Activated CD4-positive, alpha-beta T cell treated with anti-CD3 and anti-CD28 coated beads, Interleukin-2, amount 10 ng/mL, durations not matched to agents 24 days and 14 days (primary cell): ENCODE measurements at places on chromosomes 3 and 15. TPM values are rescaled to one million over a fixed set of nuclear protein-coding genes. Genes with fewer than 3 reads are reported as not detected.

The FBXO40 gene
- not detected in 2 replicates for total RNA-seq

The SCN11A gene
- total RNA-seq = not detected in 2 replicates

The SCN5A gene
- not detected in 2 replicates for total RNA-seq

The TGFBR2 gene
- 45.3 and 47.6 TPM in 2 replicates for total RNA-seq

The KCNH8 gene
- total RNA-seq = not detected in 2 replicates

The GALNT15 gene
- total RNA-seq = not detected in 2 replicates
